Uterine smooth muscle cell (primary cell): ENCODE measurements at places on chromosomes 5 and 9. TPM values are rescaled to one million over a fixed set of nuclear protein-coding genes. Genes with fewer than 3 reads are reported as not detected.

Gene PPP3R2
- not detected in 2 replicates for total RNA-seq

Gene ZNF622
- 67.7 and 74.9 TPM in 2 replicates for total RNA-seq

Gene IRX2
- total RNA-seq: under 0.01 and 0.11 TPM in 2 replicates

Gene SLC27A6
- 1.2 and 2.2 TPM in 2 replicates for total RNA-seq

Gene CBY3
- total RNA-seq: 0.50 TPM in 1 of 2 replicates, not detected in the other

Gene MPDZ
- total RNA-seq: 50.7 and 73.9 TPM in 2 replicates

Gene CAPSL
- total RNA-seq: not detected in 2 replicates

Gene NAIF1
- total RNA-seq: 10.5 and 11.1 TPM in 2 replicates

Gene TMEM252
- total RNA-seq: 0.12 TPM in 1 of 2 replicates, not detected in the other

Gene UBE2QL1
- total RNA-seq: 0.11 and 0.37 TPM in 2 replicates

Gene LOX
- total RNA-seq: 22.4 and 58.0 TPM in 2 replicates

Gene RANBP3L
- total RNA-seq: 0.11 and 0.12 TPM in 2 replicates

Gene NKD2
- total RNA-seq: not detected in 2 replicates

Gene SH2D3C
- total RNA-seq: 0.11 and 0.25 TPM in 2 replicates

Gene FNBP1
- total RNA-seq: 38.4 and 40.3 TPM in 2 replicates

Gene PCDHA11
- total RNA-seq: 0.22 and 0.50 TPM in 2 replicates

Gene LRRC14B
- total RNA-seq: not detected in 2 replicates

Gene NEUROG1
- not detected in 2 replicates for total RNA-seq

Gene PCDHGB6
- total RNA-seq: 2.4 and 2.9 TPM in 2 replicates

Gene PCDHA12
- total RNA-seq: 0.11 and 0.12 TPM in 2 replicates

Gene PRRX2
- 2.0 and 3.8 TPM in 2 replicates for total RNA-seq

Gene ZFP37
- 2.5 and 3.1 TPM in 2 replicates for total RNA-seq

Gene ITGA2
- total RNA-seq: 40.7 and 122 TPM in 2 replicates

Gene WNT8A
- not detected in 2 replicates for total RNA-seq

Gene DMRTA1
- 1.00 and 1.5 TPM in 2 replicates for total RNA-seq

Gene NUTM2F
- total RNA-seq: not detected in 2 replicates

Gene NOXA1
- 0.22 and 1.00 TPM in 2 replicates for total RNA-seq

Gene PCDHAC2
- 0.55 and 1.9 TPM in 2 replicates for total RNA-seq

Gene PCDHB15
- under 0.01 and 0.37 TPM in 2 replicates for total RNA-seq

Gene ERMP1
- total RNA-seq: 17.6 and 27.6 TPM in 2 replicates

Gene PALM2AKAP2
- 7.7 and 20.4 TPM in 2 replicates for total RNA-seq

Gene MAST4
- 9.8 and 16.6 TPM in 2 replicates for total RNA-seq

Gene TAS2R1
- not detected in 2 replicates for total RNA-seq

Gene SH3TC2
- 1.5 and 4.8 TPM in 2 replicates for total RNA-seq
